ENCODE measurements at places on chromosomes 11 and 22.
A peak's percentile ranks its signal among the peaks of the same experiment; 100 is the strongest.

GRCh38 chr22:37295213-37295886, 13.0 kb downstream of the CYTH4 start:
- no peak for DNase-seq

- peak; percentile 79 for DNase-seq
These were observed 1.9 kb downstream of the CLTCL1 start for GRCh38 chr22:19289475-19290161.

DNA sequence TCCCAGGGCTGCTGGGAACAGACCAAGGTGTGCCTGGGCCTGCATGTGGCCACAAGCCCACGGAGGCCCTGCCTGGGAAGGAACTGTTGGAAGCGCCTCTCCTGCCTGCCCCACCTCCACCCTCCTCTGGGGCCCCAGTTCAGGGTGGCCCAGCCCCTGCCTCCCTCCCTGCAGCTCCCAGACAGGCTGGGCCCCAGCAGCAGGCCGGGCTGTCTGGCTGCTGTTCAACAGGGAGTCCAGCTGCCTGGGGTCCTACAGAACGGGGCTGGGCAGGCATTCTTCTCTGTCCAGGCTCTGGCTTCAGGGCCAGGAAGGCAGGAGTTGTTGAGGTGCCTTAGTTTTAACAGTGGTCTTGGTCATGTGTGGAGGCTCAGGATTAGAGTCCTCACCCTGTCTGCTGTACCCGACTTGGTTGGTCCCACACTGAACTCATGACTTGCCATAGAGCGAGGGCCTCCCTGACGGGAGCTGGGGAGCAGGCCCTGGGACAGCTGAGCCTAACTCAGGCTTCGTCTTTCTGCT, 11.8 kb downstream of the PRDM11 start:
- DNase-seq: peak; percentile 5

DNA sequence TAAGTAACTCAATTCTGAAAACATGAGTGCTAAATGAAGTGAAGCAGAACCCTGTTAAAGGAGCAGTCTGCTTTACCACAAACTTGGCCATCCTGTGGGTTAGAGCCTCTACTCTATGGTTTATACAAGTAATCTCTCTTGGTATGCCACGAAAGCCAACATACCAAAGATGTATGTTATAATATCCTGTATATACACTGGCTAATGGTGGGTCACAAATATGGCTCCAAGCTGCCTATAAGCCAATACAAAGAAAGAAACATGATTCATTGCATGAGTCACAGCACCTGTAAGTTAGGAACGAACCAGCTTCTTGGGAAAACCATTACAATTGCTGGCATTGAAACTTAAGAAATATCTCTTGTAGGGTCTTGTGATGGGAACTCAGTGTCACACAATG, 16.1 kb downstream of the XRRA1 start:
- peak; percentile 69 for DNase-seq

Data from fibroblast of skin of scalp (primary cell).